Suprapubic skin (tissue), 4 donors: ENCODE measurements at places on chromosomes 16 and 17. TPM values are rescaled to one million over a fixed set of nuclear protein-coding genes. Genes with fewer than 3 reads are reported as not detected.

Gene KLHL10
- 0.30 TPM for total RNA-seq

Gene PRAC1
- total RNA-seq, result not detected

Gene WSCD1
- total RNA-seq, result 1.8 TPM

Gene RAB37
- total RNA-seq, result 0.32 TPM

DNA sequence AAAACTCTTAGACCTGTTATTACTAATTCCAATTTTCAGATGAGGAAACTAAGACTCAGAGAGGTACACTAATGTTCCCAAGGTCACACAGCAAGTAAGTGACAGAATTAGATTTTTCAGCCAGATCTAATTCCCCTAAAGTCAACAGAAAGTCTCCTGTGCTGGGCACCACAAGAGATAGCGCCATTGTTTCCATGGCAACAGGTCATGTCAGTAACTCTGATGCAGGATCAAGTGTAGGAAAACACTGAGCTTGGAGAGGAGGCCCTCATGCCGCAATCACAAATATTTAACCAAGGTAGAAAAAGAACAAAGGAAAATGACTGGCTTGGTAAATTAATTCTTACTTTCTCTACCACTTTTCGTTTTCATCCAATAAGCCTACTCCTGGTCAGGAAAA is 166.0 kb upstream of the CDH13 start:
- peaks cover 4% of the 10 kb centered on the region for H3K27me3 ChIP-seq
- H3K4me3 ChIP-seq, result no peak overlapping the region
- DNase-seq, result no peak
- no peaks in the 10 kb centered on the region for H3K4me1 ChIP-seq

GRCh38 chr16:21666772-21667171 is 3.0 kb downstream of the OTOA start:
- peaks cover 15% of the 10 kb centered on the region for H3K27me3 ChIP-seq
- H3K36me3 ChIP-seq, result no peaks in the 10 kb centered on the region
- no peak overlapping the region for H3K27ac ChIP-seq
- H3K4me3 ChIP-seq, result no peak overlapping the region

DNA sequence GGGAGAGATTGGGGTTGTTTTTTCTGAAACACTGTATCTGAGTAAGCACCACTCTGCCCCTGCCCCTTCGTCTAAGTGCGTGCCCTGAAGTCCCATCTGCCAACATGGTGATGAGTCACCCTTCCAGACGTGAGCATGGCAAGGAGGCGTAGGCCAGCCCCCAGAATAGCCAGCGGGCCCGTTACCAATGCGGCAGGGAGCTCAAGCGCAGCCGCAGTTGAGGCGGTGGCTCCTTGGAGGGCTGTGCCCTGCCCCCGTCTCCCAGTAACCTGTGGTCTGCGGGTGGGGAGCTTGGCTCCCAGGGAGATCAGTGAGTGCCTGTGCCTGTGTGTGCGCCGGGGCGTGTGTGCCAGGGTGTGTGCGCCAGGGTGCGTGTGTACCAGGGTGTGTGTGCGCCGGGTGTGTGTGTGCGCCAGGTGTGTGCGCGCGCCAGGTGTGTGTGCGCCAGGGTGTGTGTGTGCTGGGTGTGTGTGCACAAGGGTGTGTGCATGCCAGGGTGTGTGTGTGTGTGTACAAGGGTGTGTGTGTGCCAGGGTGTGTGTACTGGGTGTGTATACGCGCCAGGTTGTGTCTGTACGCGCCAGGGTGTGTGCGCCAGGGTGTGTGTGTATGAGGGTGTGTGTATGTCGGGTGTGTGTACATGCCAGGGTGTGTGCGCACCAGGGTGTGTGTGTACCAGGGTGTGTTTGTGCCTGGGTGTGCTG is 98.6 kb upstream of the CHMP6 start:
- no peak for DNase-seq
- no peak overlapping the region for H3K27ac ChIP-seq
- no peaks in the 10 kb centered on the region for H3K27me3 ChIP-seq
- H3K4me1 ChIP-seq, result peaks cover 33% of the 10 kb centered on the region
- no peak overlapping the region for H3K4me3 ChIP-seq

GRCh38 chr17:38579934-38580333 is 25.8 kb downstream of the SRCIN1 start:
- DNase-seq, result no peak
- no peak overlapping the region for H3K4me3 ChIP-seq
- H3K27ac ChIP-seq, result no peak overlapping the region
- peaks cover 33% of the 10 kb centered on the region for H3K4me1 ChIP-seq

- H3K27me3 ChIP-seq, result no peaks in the 10 kb centered on the region
- H3K4me3 ChIP-seq, result no peak overlapping the region
- no peak overlapping the region for H3K27ac ChIP-seq
- DNase-seq, result no peak
- no peaks in the 10 kb centered on the region for H3K36me3 ChIP-seq
Measured at GRCh38 chr17:66287911-66288310, 14.5 kb upstream of the PRKCA start.

DNA sequence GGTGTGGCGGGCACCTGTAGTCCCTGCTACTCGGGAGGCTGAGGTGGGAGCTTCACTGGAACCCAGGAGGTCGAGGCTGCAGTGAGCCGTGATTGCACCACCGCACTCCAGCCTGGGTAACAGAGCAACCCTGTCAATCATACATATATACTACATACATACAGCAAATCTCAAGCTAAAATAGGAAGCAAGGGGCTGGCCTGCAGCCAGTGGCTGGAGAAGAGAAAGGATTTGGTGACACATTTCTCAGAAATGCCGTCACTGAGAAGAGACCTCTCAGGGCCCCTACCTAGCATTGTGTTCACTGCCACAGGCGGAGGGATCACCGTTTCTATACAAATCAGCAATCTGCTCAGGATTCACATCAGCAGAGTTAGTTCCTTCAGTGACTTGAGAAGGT is 16.9 kb downstream of the NARF start:
- no peaks in the 10 kb centered on the region for H3K27me3 ChIP-seq
- H3K4me3 ChIP-seq, result no peak overlapping the region
- no peak for DNase-seq
- H3K27ac ChIP-seq, result no peak overlapping the region
- peaks cover 84% of the 10 kb centered on the region for H3K36me3 ChIP-seq

- peaks cover 50% of the 10 kb centered on the region for H3K36me3 ChIP-seq
- no peaks in the 10 kb centered on the region for H3K4me1 ChIP-seq
- no peak for DNase-seq
- H3K27me3 ChIP-seq, result no peaks in the 10 kb centered on the region
- H3K27ac ChIP-seq, result no peak overlapping the region
- H3K4me3 ChIP-seq, result no peak overlapping the region
Measured at GRCh38 chr16:22336581-22336980, 37.8 kb downstream of the CDR2 start.

- DNase-seq, result no peak
- H3K36me3 ChIP-seq, result no peaks in the 10 kb centered on the region
- H3K4me3 ChIP-seq, result no peak overlapping the region
- peaks cover 21% of the 10 kb centered on the region for H3K27me3 ChIP-seq
Measured at GRCh38 chr17:74373838-74374606, 6.7 kb downstream of the GPR142 start.

DNA sequence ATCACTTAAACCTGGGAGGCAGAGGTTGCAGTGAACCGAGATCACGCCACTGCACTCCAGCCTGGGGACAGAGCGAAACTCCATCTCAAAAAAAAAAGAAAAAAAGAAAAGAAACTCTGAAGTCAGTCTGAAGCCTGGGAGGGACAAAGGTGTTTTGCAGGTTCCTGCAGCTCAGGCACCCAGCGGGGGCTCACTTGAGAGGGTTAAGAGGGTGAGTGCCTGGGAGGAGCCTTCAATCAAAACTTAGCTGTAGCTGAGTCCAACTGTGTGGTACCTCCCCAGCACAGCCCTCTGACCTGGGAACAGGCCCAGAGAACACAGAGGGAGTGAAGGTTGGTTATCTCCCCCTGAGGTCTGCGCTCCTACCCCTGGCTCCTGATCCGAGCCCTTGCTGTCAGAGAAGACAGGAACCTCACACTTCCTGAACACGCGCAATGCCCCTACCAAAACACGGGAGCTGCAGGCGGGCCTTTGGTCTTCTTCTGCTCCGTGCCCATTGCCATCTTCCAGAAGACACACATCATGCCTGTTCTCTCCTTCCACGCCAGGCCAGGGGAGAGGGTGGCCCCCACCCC is 20.4 kb upstream of the ZC3H18 start:
- no peak overlapping the region for H3K4me3 ChIP-seq
- H3K4me1 ChIP-seq, result peaks cover 5% of the 10 kb centered on the region
- H3K27me3 ChIP-seq, result peaks cover 29% of the 10 kb centered on the region
- DNase-seq, result no peak
- H3K27ac ChIP-seq, result no peak overlapping the region

- DNase-seq, result no peak
- no peaks in the 10 kb centered on the region for H3K36me3 ChIP-seq
- no peak overlapping the region for H3K27ac ChIP-seq
- H3K27me3 ChIP-seq, result no peaks in the 10 kb centered on the region
- no peaks in the 10 kb centered on the region for H3K4me1 ChIP-seq
Measured at GRCh38 chr17:58969156-58969555, 137.5 kb downstream of the TRIM37 start.

DNA sequence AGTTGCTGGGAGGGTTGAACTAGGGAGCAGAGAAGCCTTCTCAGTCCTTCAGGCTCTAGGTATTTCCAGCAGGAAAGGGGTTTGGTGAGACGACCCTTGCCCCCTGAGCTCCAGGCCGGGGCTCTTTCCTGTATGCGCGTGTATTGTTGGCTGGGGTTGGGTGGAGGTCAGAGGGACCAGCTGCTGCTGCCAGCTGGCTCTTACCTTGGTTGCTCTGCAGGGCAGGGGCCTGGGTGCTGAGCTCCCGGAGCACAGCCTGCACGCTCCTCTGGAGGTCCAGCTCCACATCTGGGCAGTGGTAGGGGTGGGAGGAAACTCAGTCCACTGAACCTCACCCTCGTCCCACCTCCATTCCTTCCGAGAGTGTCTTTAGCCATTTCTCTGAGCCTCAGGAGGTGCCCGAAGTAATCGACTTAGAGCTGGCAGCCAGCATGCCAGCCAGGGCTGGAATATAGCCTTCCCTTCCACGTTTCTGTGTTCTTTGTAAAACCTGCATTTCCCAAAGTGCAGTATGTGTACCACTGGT is 28.0 kb downstream of the PIK3R6 start:
- DNase-seq, result no peak

DNA sequence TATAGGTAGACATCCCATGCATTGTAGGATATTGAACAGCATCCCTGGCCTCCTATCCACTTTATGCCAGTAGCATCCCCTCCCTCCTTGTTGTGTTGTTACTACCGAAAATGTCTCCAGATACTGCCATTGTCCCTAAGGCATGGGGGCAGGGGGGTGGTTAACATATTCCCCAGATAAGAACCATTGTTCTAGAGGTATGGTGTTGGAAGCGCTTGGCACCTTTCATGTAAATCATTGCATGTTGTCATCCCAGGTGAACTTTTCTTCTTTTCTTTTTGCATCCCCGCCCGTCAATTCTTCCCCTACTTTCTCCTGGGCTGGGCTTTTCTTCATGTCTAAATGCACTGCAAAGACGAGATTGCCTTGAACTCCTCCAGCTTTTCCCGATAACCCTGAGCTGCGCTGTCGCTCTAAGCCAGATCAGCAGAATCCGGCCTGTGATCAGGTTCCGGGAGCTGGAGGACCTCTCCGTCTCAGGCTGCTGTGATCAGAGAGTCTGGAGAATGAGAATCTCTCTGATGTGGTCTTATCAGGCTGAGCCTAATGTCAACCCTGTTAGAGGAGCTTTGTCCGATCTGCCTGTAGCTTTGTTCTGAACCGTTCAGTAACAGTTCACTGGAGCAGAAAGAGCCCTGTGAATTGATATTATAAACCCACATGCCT is 76.2 kb downstream of the RBFOX1 start:
- H3K36me3 ChIP-seq, result no peaks in the 10 kb centered on the region
- DNase-seq, result no peak
- no peak overlapping the region for H3K27ac ChIP-seq
- peaks cover 3% of the 10 kb centered on the region for H3K27me3 ChIP-seq

- DNase-seq, result no peak
- H3K4me3 ChIP-seq, result no peak overlapping the region
- H3K27me3 ChIP-seq, result peaks cover 96% of the 10 kb centered on the region
Measured at GRCh38 chr16:88973007-88973410, 4.0 kb downstream of the CBFA2T3 start.
